NCI-H1436 treated with DMSO at 0.1 percent for 48 hours (cell line): ENCODE measurements at places on chromosomes 12 and 14.

DNA sequence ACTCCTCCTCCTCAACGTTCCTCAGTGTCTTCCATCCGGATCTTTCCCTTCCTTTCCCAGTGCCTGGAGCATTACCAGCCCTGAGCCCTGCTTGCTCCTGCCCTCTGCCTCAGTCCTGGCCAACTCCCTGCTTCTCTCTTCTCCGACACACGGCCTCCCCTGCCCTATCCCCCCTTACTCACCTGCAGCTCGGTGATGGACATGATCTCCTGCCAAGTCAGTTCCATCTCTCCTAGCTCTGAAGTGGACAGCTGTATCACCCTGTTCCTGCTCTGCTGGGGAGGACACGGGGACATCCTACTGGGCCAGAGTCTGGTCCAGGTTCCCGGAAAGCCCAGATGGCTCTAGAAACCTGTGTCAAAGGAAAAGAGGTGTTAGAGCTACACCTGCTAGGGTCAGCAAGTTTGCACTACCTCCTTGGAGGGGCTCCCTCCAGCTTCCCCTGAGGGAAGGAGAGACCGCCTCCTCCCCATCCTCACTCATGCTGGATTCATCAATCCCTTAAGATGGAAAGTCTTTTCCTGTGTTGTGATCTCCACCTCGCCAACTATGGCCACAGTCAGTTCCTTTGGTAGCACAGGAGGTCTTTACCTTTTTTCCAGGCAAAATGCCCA is 5.8 kb downstream of the NFE2 start:
- DNase-seq, result no peak

GRCh38 chr14:105884808-105885281 is 358.5 kb downstream of the TMEM121 start:
- no peak for DNase-seq

DNA sequence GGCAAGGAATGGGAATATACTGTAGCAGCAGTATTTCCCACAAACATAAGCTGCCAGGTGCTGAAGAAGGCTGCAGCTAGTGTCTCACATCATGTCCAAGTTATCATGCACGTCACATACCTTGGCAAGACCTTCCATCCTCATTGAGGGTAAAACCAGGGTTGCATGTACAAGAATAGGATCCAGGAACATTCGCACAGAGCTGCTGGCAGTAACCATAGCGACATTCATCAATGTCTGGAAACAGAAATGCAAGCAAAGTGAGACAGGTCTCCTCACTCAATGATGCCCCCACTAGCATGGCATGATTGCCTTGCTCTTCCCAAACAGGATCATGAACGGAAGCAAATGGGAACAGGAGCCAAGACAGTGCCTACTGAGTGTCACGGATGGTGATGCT is 23.8 kb upstream of the TC2N start:
- DNase-seq, result no peak

- no peak for DNase-seq
Measured at GRCh38 chr12:116559162-116559935, at the start of gene MAP1LC3B2. TSS of gene MAP1LC3B2 (plus strand) at chr12:116559381. CDS start at chr12:116575943, 16,562 bp downstream.
